ENCODE measurements at places on chromosomes 11 and 22. TPM values are rescaled to one million over a fixed set of nuclear protein-coding genes. Genes with fewer than 3 reads are reported as not detected.
A peak's percentile ranks its signal among the peaks of the same experiment; 100 is the strongest.

The CATSPER1 gene
- polyA plus RNA-seq, result 0.75 TPM

The TMX2 gene
- 140 TPM for polyA plus RNA-seq

The CNTN5 gene
- not detected for polyA plus RNA-seq

GRCh38 chr11:26698224-26698623, 23.6 kb downstream of the SLC5A12 start:
- DNase-seq, result no peak

DNA sequence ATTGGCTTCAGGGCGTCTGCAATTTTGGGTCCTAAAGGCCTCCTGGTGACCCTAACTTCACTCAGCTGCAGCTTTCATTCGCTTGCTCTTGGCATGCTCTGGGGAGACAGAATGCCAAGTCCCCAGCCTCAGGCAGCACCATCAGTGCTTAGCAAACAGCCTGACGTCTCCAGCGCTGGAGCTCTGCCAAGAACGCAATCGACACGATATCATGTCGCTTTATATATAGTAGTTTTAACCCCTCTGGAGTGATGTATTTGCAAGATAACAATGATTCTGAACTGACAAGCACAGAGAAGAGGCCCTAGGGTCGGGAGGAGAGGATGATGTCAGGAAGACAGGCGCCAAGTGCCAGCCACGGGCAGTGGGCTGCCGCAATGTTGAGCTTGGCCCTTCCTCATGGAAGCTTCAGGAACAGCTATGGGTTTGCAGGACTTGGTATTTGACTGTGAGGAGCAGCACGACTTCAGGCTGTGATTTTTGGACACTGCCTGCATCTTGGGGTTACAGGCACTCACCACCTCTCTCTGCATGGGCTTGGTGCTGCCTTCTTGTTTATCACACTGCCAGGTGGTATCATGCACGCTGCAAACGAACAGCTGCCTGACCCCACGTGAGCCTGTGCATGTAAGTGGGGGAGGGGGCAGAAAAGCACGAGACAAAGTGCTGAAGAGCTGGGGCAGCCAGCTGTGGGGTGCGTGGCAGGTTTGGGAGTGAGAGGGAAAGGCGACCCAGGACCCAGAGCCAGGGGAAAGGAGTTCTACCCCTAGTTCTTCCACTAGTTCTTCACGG, 26.1 kb downstream of the B3GAT1 start:
- DNase-seq, result no peak

DNA sequence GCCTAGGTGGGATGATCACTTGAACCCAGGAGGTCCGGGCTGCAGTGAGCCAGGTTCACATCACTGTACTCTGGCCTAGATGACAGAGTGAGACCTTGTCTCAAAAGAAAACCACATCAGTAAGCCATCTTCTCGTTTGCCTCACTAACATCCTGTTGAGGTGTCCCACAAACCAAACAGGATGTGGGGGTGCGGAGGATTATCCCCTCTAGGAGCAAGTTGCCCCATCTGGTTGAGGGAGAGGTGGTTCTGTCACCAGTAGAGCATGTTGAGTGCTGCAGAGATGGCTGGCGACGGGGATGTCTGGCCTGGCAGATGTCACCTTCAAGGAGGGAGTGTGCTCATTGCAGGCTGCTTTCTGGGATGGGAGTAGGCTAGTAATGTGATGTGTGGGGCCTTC, 72.4 kb downstream of the ZNRF3 start:
- DNase-seq, result no peak

GRCh38 chr22:40469181-40469580, 98.8 kb downstream of the SGSM3 start:
- no peak for DNase-seq

DNA sequence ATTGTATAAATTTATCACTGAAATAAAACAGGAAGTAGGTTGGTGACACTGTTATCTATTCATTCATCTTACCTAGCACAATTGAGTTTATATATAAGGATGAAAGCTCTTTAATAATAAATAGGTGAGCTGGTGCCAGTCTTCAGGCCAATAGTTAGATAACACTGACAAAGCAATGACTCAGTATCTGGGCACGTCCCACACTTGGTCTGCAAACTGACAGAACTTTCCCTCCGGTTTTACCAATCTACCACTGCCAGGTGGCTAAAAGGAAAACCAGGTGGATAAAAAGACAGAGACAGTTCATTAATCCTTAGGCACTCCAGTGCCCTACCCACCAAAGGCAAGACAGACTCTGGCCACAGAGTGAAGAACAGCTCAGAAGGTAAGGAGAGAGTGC, 17.6 kb downstream of the DDB1 start:
- no peak for DNase-seq

GRCh38 chr11:29200791-29201562, 815.9 kb downstream of the KCNA4 start:
- DNase-seq, result no peak

GRCh38 chr11:9678576-9678975, 14.7 kb downstream of the SWAP70 start:
- DNase-seq, result no peak

DNA sequence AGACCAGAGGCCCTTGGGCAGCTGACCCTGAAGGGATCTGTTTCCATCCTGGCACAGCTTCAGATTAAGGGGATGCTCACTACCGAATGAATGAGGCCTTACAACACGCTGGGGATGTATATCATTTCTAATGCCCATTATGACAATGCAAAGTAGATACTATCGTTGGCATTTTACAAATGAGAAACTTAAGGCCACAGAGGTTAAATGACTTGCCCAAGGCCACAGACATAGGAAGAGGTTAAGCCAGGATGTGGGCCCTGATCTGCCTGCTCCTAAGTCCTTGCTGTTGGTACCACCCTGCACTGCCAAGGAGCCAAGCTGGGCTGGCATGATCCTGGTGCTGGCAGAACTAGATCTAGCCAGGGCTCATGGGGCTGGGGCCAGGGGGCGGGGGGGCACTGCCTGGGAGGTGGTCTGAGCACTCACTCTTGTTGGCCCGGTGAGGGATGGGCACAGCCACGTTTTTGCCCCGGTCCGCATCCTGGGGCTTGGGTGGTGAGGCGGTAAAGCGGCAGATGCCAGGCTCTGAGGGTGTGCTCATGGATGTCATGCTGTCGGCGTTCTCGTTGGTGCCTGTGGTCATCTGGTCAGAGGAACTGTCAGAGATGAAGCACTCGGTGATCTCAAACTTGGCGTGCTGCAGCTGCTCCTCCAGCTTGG, 102.8 kb downstream of the CEP164 start:
- no peak for DNase-seq

- no peak for DNase-seq
These were observed 26.2 kb upstream of the LDLRAD3 start for GRCh38 chr11:35917676-35918075.

- DNase-seq, result no peak
These were observed 356.9 kb upstream of the CCDC90B start for GRCh38 chr11:83643115-83643514.

DNA sequence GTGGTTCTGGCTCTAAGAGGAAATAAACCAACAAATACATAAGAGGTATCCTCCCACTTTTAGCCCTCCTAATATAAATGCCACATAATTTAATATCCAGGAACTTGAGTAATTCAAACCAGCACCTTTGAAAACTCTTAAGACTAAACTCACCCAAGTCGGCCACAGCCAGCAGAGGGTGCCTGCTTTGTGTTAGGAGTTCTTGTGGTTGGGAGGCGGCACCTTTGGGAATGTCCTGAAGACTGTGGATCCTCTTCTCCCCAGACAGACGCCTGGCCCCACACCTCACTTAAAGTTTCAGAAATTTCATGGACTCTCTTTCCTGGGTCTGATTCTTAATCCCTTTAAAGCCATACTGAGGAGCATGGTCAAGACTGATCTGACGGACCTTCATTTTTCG, 169.0 kb downstream of the TBC1D22A start:
- DNase-seq, result no peak

DNA sequence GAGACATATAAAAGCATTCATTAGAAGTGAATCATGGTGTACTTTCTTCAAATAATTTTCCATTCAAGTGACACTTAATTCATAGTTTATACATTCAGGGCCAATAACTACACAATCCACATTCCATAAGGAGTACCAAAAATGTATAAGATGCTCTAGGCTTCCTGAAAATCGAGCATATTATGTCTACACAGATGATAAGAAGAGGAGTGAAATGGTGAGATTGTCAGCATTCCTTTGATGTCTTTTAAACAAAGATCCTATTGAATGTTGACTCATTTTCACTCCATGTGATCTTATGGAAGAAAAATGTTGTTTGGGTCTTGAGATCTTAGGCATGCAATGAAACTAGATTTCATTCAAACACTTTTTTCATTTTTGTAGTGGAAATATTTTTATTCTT, 843.2 kb downstream of the KCNA4 start:
- DNase-seq, result peak; percentile 78

- DNase-seq, result peak; percentile 35
These were observed 27.7 kb upstream of the SMCO4 start for GRCh38 chr11:93570759-93571413.

DNA sequence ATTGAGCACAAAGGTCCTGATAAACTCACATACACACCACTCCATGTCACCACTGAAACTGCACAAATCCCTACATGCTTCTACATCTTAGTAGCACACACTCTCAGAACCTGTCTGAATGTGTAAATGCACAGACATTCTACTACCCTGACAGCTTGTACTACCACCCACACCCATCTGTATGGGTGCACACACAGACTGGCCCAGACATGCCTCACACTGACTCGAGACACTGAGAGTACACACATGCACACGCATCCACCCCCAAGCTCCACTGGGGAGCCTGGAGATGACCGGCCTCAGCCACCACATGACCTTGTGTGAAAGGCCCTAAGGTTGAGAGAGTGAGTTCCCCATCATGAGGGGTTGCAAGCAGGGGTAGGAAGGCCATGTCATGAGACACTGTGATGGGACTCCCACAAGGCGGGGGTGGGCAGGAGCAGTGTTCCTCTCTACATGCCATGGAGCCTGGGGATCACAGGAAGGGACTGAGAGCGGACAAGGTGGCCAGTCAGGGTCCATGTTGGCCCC, 28.1 kb downstream of the ARAP1 start:
- no peak for DNase-seq

GRCh38 chr11:81420668-81421250, 1312.9 kb downstream of the FAM181B start:
- no peak for DNase-seq

Measured in A549 (cell line).